ENCODE measurements at places on chromosomes 6 and 20.

- peak; percentile 22 for DNase-seq
Measured at GRCh38 chr20:50381771-50382593, 128.2 kb upstream of the PTPN1 start.

GRCh38 chr20:63703976-63704748 is 3.6 kb downstream of the ARFRP1 start:
- DNase-seq, result no peak

- DNase-seq, result no peak
Measured at GRCh38 chr6:2507521-2508037, 243.1 kb downstream of the MYLK4 start.

DNA sequence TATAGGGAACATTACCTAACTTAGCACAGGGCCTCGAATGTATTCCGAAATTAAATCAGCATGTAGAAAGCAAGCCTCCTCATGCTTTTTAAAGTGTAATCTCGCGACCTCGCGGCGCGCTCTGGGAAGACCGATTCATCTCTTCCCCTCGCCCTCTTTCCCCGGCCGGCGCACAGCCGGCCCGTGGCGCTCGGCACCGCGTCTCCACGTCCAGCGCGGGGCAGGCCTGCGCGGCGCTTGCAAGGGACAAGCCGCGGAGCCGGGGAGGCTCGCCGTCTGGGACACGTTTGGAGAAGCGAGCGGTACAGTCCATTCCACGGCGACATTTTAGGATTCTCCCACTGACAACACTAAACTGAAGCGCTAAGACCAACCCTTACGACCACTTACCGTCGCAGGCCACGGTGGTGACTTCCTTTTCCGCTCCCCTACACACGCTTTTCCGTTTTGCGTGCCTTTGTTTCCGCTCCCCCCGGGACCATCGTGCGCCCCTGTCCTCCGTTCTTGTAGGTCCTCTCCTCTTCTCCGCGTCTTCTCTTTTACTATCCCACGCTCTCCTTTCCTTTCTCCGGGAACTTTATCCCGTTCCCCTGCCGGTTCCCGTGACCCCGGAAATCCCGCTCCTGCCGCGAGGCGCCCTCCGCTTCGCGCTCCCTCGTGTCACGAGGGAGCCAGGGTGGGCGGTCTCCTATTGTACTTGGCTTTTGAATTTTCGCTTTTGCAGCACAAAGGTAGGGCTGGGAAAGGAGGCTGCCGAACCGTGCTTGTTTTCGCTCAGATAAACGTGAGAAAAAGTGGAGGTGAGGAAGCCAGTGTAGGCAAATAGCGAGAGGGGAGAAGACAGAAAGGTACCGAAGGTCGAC is at the start of gene ECHDC1:
ECHDC1 (minus strand) TSS at position 664 of the 863 bp plus-strand sequence. CDS start 12,581 bp downstream, outside the sequence.
- DNase-seq, result peak; percentile 75

DNA sequence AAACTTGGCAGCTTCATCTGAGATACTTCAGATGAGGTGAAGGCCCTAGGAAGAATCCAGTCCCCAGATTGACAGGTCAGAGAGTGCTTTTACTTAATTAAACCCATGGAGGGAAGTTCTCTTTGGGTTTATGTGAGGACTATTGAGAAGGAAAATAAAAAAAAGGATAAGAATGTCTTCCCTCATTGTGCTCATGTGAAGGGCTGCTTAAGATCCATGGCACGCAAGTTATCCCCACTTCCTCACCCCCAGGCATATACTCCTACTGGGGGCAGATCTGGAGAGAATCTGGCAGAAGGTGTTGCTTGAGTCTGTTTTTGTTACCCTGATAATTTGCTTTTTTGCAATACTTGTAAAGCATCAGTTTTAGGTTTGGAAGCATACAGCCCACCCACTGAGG is 322.9 kb upstream of the TFAP2D start:
- no peak for DNase-seq

- DNase-seq, result no peak
Measured at GRCh38 chr6:138393871-138394783, 9.9 kb upstream of the HEBP2 start.

DNA sequence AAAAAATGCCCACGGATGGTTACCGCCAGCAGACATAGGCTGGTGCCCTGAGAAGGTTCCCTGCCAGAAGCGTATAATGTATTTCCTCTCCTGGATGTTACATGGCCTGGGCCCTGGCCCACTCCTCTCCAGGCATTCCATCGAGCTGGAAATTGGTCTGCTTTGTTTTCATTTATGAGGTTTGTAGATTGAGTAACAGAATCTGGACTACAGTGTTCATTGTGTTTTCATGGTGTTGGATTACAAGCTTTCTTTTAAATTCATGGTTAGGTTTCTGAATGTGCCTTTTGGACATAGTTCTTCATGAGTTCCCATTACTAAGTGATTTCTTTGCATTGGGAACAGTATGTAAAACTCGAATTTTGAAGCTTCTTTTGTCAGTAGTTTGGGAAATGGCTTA is 6.4 kb downstream of the TIAM2 start:
- no peak for DNase-seq
